ENCODE measurements at places on chromosomes 7 and 10. TPM values are rescaled to one million over a fixed set of nuclear protein-coding genes. Genes with fewer than 3 reads are reported as not detected.

HOXA10 gene
- under 0.01 TPM for total RNA-seq

TLX1 gene
- total RNA-seq, result not detected

OR2A42 gene
- 0.06 TPM for total RNA-seq

AFAP1L2 gene
- 0.13 TPM for total RNA-seq

HNRNPH3 gene
- total RNA-seq, result 27.6 TPM

KIAA1549 gene
- 0.26 TPM for total RNA-seq

GNAT3 gene
- not detected for total RNA-seq

GOLGA7B gene
- 0.06 TPM for total RNA-seq

TBC1D12 gene
- total RNA-seq, result 16.1 TPM
